ENCODE measurements at places on chromosomes 4 and X.

GRCh38 chr4:172141025-172141424, 327.8 kb downstream of the GALNTL6 start:
- no peak for DNase-seq

DNA sequence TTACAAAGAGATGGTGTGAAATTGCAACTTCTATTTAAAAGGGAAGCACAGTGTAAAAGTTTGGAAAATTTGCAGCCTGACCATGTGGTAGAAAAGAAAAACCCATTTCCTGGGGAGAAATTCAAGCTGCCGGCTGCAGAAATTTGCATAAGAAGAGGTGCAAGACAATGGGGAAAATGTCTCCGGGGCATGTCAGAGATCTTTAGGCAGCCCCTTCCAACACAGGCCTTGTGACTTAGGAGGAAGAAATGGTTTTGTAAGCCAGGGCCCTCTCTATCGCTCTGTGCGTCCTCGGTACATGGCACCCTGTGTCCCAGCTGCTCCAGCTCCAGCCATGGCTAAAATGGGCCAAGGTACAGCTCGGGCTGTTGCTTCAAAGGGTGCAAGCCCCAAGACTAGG, 40.4 kb downstream of the CCDC158 start:
- DNase-seq, result no peak

GRCh38 chrX:132795181-132795580, 163.2 kb downstream of the HS6ST2 start:
- DNase-seq, result no peak

DNA sequence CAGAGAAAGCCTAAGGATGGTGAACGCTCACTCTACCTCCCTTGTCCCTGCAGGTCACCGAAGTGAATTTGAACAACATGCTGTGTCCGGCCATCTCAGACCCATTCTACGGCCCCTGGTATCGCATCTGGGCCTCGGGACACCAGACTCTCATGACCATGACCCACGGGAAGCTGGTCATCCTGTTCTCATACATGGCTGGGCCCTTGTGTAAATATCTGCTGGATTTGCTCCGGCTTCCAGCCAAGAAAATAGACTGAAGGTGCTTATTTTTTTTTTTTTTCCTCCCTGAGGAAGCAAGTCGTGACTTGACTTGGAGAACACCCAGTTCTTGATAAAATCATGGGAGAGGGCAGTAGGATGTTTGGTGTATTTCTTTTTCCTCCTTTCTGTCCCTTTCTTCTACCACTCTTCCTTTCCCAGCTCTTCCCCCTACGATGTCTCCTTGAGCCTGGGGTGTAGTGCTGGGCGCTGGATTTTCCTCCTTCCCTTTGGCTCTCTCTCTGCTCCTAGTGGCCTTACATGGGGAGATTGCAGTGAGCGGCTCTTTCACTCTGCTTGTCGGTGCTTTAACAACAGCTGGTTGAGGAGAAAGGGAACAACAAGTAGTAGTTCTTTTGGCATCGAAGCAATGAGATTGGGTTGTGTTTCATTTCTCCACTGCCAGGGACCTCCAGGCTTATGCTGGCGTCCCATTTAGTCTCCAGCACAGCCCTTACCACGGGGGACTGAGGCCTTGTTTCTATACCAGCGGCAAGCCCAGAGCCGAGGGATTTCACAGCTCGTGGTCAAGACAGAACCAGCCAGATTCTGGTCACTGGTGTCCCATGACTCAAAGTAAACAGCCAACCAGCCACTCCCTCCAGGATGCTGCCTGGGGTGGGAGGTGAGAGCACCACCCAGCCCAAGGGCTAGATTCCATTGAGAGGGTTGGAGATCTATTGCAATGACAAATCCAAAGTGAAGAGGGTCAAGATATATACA, 144.4 kb downstream of the AMMECR1 start:
- no peak for DNase-seq

DNA sequence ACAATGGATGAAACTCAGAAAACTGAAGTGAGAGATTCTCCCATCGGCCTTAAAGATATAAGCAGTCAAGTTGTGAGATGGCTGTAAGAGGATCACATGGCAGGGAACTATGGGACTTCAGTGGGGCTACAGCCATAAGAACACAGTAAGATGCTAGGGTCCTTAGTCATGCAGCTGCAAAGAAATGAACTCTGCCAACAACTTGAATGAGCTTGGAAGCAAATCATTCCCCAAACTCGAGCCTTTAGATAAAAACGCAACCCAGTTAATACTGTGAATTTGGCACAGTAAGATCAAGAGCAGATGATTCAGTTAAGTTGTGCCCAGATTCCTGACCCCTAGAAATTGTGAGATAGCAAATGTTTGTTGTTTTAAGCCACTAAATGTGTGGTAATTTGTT, 117.3 kb downstream of the FAM13A start:
- no peak for DNase-seq

GRCh38 chr4:151488968-151489367, 80.0 kb downstream of the FHIP1A start:
- no peak for DNase-seq

GRCh38 chr4:149595500-149595899, 220.1 kb downstream of the IQCM start:
- no peak for DNase-seq

DNA sequence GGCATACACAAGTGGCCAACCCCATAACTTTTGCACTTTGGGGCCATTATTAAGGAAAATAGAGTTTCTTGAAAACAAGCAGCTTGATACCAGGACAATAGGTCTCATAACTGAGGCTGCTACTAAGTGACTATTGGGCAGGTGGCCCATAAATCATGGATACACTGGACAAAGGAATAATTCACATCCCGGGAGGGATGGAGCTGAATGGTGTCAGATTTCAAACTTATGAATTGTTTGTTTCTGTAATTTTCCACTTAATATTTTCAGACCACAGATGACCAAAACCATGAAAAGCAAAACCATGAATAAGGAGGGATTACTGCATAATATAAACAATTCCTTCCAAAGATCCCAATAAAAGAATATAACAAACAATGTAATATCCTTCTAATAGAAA, 114.4 kb downstream of the WDFY3 start:
- DNase-seq, result peak; percentile 57

- DNase-seq, result no peak
These were observed 97.9 kb downstream of the ARHGEF9 start for GRCh38 chrX:63686878-63687714.

DNA sequence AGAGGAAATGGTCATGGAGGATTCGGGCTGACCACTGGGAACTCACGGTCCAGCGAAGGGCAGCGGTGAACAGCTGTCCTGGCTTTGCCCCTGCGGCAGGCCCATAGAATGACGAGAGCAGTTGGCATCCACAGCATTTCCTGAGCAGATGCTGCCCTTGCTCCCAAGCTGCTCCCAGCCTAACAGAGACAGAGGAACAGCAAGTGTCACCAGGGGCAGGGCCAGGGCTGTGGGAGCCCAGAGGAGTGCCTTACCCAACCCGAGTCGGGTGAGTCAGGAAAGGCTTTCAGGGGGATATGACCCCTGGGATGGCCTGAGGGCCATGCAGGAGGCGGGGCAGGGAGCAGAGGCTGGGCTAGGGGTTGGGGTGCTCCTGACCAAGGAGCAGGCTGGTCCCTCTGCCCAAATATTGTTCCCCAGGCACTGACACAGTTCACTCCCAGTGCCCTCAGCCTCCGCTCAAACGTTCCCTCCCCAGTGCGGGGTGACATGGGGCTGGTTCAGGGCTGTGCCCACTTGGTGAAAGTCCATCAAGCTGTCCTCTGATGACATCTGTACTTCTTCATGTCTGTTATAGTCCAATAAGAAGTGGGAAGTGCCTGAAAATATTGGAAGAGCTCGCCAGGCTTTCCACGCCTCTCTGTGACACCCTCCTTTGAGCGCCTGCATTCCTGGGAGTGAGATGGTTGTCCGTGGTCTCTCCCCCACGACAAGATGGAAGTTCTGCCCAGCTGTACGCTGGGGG, 64.7 kb upstream of the GPR78 start:
- no peak for DNase-seq

DNA sequence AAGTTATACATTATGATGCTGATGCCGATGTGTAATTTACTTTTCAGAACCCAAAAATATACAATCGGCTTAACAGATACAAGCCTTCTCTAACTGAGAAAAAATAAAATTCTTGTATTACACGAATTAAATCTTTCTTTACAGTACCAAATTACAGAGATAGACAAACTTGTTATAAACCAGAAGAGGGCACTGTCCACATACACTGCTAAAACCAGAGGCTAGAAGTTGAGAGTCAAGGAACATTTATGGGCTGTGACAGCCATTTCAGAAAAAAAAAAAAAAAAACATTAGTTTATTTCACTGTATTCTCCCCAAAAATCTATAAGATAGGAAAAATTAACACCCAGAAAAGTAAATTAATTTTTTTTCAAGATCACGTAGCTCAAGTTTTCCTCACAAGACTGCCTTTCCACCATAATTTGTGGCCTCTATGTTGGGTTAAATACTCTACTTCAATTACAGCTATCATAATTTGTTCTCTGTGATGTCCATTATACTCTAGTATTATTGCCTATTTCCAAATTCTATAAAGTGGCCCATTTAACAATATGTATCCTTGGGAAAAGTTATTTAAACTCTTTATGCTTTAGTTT, 12.0 kb downstream of the EREG start:
- DNase-seq, result peak; percentile 49

- DNase-seq, result no peak
These were observed 516.3 kb downstream of the BCOR start for GRCh38 chrX:39581411-39581810.

DNA sequence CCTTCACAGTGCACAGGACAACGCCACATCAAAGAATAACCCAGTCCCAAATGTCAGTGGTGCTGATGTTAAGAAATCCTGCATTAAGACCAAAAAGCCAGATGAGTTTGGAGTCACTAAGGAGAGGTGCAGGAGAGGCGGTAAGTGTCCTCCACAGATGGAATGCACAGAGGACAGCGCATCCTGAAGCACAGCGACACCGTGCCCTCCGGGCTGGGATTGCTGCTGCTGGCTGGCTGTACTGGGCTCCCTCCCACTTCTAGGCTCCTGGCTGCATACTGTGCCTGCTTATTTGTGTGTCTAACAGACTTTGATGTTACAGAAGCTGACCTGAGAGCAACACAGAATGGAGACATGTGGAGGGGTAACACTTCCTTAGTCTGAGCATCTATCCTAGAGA, 325.6 kb upstream of the BOD1L1 start:
- no peak for DNase-seq

- DNase-seq, result no peak
These were observed 13.0 kb downstream of the RAB9B start for GRCh38 chrX:103818842-103819619.

GRCh38 chr4:108416831-108417230, 203.5 kb upstream of the RPL34 start:
- no peak for DNase-seq

DNA sequence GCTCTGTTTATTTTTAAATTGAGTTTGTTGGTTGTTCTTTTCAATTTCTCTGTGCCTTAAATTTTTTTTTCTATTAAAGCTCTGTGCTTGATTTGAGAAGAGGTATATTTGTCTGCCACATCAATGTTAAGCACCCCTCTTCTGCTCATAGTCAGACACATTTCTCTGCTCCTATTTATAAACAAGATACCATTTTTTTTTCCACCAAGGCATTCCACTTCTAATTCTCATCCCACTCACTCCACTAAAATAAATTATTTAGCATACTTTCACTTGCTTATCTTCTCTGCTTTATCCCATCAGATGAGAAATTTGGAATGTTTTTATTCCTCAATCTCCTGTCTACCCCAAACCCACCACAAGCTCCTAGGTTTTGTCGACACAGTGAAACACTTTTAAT, 127.0 kb upstream of the PDE5A start:
- DNase-seq, result no peak

DNA sequence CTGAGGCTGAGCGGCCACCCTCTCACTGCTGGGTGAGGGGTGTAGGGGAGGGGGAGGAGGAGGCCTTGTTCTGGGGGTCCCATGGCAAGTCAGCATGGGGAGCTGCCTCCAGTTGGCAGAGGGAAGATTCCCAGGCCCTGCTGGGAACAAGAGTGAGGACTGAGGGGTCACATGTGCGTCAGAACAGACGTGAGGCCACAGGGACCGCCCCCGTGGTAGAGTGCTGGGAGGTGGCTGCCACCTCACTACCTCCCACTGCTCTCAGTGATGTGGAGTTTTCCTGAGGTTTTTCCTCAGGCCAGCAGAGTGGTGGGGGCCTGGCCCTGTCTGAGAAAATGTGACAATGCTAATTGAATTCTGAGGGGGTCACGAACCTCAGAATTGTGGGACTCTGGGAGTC, 568 bp downstream of the MAGEC1 start:
- no peak for DNase-seq

- DNase-seq, result no peak
These were observed 905.0 kb downstream of the RAB28 start for GRCh38 chr4:12579172-12579571.

- no peak for DNase-seq
These were observed 395.8 kb downstream of the GASK1B start for GRCh38 chr4:157776930-157777528.

DNA sequence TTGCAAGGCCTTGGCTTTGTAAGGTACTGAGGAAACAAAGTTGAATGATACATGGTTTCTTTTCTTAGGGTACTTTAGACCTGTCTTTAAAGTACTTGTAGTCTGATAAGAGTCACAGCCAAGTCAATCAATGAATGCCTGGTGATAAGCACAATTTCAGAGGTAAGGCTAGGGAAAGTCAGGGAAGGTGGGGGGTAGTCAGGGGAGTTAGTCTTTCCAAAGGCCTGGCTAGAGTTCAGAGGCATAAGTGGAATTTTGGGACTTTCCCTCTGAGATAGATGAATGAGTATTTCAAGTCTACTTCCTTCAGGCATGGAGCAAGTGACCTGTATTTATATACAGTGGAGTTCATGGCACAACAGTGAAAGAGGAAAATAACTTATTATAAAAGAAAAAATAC, 78.3 kb downstream of the SLC4A4 start:
- no peak for DNase-seq

DNA sequence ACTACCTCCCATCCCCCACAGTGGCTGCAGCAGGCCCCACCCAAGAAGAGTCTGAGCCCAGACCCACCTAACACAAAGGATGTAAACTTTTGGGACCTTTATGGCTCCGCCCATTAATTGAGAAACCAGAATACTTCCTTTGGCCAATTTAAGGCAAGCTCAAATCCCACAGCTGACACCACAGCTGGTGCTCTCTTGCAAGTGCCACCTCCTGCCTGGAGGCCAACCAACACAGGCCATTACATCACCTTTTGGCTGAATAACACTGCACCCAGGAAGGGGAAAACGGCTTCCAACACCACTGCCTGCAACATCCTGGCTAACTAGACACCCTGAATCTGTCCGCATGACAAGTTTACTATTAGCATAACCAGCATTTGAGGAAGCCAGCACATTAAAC, 248.8 kb downstream of the PRDM5 start:
- no peak for DNase-seq

GRCh38 chr4:121277194-121278105, 103.4 kb downstream of the QRFPR start:
- no peak for DNase-seq

DNA sequence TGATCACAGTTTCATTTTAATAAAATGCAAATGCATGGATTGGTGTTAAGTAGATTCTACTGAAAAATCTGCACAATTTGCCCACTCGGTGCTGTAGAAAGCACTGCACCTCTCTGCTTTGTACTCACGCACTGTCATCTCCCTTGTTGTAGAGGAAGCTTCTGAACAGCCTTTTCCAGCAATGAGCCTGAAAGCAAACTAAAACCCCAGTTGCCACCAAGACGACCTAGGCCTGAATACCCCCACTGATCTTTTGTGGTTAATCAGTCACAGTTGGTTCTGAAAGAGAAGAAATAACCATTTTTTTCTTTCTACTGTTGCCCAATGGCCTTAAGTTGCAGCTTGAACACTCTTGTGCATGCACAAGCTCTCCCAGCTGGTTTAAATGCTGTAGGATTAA, 229.8 kb downstream of the NLGN4X start:
- no peak for DNase-seq
